ENCODE measurements at places on chromosomes 6 and 20.

DNA sequence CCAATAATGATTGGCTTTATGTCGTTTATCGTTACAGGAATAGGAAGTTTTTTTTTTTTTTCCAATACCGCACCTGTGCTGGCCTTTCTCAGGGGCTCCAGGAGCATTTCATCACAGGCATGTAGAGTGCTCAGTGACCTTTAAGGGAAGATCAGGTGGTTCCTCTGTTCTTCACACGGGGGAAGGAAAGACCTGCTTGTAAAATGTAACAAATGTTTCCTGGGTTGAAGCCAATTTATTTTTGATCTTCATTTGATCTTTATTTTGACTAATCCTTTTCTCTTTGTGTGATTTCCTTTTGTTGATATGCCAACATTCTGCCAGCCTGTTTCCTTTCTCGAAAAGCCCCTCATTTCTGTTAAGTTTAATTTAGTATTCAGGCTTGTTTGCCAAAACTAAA is 61.9 kb upstream of the HBS1L start:
- no peak for DNase-seq

GRCh38 chr20:23587631-23588030 is 18.1 kb downstream of the CST9 start:
- DNase-seq = no peak

DNA sequence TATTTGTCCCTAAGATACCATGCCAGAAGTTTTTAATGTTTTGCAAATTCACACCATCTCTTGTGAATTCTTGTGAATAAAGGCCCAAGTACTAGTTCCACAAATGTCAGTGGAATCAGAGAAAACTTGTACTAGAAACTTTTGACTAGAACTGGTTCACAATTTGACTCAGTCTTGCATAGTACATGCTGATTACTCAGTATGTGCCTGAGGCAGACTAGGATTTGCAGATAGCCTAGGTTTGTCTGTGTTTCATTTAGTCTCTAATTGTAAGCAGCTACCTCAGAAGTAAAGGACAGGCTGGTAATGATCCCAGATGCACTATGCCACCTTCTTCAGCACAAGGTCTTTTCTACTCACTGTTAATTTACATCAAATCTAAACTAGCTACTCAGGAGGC is 34.2 kb upstream of the GSTA4 start:
- no peak for DNase-seq

- no peak for DNase-seq
Observed at GRCh38 chr20:2524709-2525506, 11.5 kb upstream of the TMC2 start.

DNA sequence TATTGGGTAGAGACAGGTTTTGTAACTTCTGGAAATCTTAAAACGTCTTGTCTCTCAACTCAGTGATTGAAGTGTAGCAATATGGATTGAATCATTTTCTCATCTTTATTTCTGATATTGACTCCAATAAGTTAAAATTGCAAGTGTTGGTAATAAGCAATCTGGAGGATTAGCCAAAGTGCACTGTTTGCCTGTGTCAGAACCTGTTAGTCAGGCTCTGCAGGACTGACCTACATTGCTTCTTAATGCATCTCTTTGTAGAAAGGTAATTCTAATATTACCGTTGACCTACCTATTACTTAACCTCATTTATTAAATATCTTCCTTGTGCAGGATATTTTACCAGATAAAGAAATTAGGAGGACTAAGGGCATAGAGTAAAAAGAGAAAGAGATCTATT is 484.0 kb upstream of the CITED2 start:
- DNase-seq = no peak
